ENCODE measurements at places on chromosomes 12 and 14.
A peak's percentile ranks its signal among the peaks of the same experiment; 100 is the strongest.

- no peak for DNase-seq
Measured at GRCh38 chr14:23624830-23625404, 11.2 kb upstream of the DHRS2 start.

GRCh38 chr14:62269204-62269603, 507.0 kb downstream of the SNAPC1 start:
- DNase-seq, result no peak

- no peak for DNase-seq
Measured at GRCh38 chr14:101373690-101374295, 187.5 kb upstream of the DIO3 start.

- DNase-seq, result no peak
Measured at GRCh38 chr12:68081561-68081960, 78.0 kb downstream of the IFNG start.

DNA sequence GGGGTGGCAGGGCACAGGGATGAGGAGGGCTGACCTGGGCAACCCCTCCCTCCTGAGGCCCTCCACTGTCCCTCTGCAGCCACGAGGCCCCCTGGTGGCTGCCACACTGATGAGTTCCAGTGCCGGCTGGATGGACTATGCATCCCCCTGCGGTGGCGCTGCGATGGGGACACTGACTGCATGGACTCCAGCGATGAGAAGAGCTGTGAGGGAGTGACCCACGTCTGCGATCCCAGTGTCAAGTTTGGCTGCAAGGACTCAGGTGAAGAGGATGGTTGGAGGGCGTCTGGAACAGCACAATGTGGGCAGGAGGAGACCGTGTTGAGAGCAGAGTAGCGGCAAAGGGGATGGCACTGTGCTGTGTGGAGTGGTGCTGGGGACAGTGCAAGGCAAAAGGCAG, 25.7 kb upstream of the LRP1-AS start:
- peak; percentile 63 for DNase-seq

DNA sequence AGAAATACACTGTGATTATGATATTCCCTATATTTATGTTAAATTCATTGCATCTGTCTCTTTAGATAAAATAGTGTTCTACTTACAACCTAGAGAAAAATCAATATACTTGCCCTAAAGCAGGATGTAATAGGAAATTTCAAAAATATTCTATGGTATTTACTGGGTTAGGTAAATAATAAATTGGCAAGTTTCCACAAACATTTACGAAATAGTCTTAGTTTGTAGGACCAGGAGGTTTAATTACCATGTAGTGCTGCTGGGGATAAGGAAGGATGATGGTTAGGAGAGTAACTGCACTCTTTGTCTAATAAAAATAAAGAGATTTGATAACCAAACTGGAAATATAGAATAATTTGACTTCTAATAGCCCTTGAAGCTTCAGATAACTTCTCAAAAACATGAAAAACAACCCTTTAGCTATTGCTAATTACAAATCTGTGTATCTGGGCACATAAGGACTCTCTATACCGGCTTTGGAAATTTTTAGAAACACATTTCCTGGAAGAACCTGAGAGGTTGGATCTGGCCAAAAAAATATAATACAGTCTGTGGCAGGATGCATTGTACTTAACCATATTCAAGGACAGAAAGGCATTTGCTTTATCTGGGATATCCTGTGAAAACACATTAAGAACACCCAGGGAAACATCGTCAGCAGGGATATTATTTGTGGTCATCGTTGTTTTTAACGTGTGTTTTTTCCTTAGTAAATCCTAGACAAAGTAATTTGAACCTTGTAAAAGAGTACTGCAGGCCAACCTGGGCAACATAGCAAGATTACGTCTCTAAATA, 36.7 kb upstream of the TMCC3 start:
- DNase-seq, result peak; percentile 25

DNA sequence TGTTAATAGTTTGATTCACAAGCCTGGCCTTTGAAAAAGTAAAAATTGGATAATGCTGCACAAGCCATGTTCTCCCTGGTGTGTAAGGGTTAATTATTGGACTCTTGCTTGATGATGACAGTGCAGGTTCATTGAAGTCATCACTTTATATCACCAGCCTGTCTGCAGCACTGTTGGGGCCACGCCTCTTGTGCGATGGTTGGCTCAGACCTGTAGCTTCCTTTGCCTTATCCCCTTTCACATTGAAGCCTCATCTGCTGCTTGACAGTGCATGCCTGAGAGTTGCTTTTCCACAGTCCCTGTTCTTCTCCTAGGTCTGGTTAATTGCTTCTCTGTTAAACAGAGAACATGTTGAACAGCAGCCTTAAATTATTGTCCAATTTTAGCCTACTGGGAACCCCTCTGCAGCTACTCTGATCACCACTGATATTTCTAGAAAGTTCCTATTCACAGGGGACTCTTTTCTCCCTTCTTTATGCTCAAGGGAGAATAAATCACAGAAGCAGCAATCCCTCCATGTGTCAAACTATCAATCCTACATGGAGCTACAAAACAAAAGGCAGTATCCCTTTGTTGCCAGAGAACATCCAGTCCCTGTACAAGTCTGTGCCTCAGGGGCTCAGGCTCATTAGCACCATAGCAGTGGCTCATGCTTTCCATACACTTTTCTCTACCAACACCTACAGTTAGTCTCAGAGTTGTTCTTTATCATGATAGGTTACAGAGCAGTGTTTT, 322.1 kb downstream of the RGS6 start:
- DNase-seq, result no peak

DNA sequence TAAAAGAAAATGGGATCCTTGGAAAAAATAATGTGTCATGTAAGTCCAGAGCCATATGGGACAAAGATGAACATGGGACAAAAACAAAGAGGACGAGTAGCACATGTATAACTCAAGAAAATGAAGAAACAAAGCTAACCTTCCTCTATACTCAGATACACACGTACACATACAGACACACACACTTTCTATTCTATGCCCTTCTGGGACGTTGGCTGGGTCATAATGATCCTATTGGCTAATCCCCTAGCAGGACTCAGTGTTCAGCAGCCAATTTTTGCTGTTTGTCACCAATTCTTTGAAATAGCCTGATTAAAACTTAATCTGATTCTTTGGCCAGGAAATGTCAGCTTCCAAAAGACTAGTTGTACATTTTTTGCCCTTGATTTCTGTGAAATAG, 189.4 kb upstream of the FOXG1 start:
- DNase-seq, result no peak

DNA sequence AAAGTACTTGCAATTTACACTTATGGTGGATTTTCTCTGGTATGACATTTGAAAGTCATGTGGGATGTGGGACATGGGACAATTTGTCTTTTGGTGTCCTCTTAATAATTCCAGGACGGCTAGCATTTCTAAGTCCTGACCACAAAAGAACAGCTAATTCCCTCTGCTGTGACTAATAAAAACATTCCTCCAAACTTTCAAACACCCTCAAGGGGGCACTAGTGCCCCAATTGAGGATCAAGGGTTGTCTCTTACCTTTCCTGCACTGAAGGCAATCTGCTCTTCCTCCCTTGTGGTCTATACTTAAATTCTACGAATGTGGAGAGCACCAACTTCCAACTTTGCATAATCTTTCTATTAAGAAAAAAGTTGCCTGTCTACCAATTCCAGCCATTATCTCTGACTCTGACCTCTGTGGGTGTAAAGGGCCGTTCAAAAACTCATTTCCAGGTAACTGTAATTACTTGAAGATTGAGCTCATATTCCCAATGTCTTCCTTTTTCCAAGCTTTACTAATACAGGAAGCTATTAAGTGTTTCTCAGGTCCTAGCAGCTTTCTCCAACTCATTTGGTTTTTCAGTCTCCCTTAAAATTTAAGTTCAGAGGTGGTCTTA, 210.2 kb downstream of the PTPRO start:
- peak; percentile 46 for DNase-seq

- DNase-seq, result no peak
Measured at GRCh38 chr12:38456537-38457120, 140.1 kb downstream of the ALG10B start.

GRCh38 chr12:69354556-69355187, 4.9 kb upstream of the YEATS4 start:
- no peak for DNase-seq

DNA sequence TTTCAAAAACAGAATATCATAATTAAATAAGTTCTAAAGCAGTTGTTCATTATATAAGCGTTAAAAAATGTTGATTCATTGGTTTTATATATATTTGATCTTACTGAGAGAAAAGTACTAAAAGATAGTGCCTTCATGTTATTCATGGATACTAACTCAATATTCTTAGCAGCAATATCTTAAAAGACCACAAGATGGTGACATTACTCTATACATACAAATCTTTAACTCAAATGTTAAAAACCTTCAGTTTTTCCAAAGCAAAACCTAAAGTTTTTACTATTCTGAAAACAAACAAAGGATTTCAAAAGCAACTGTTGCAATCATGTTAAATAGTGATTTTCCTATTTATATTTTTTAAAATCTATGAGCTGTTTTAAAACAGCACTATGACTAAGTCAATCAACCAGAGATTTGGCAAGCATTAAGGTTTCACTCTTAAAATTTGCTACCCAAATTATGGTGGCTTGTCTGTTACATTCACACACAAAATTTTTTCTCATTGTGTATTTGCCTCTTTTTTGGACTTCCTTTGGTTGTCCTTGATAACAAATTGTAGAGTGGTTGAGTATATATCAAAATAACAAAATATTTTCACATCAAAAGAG, 50.1 kb upstream of the RERGL start:
- peak; percentile 59 for DNase-seq

DNA sequence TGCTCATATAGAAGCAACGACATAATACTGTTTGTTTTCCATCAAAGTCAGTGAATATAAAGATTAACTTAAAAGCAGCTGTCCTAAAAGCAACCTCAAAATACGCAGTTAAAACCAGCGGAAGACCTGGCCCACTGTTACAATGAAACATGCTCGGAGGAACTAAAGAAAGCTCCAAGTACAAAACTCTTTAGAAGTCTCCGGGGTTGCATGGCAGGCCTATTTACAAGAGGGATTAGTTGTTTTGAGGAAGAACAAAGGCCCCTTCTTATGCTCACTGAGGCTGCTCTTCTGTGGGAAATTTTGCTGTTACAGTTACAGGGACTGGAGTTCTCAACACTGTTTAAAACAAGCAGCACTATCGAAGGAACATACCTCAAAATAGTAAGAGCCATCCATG, 75.9 kb upstream of the C12orf71 start:
- DNase-seq, result no peak

DNA sequence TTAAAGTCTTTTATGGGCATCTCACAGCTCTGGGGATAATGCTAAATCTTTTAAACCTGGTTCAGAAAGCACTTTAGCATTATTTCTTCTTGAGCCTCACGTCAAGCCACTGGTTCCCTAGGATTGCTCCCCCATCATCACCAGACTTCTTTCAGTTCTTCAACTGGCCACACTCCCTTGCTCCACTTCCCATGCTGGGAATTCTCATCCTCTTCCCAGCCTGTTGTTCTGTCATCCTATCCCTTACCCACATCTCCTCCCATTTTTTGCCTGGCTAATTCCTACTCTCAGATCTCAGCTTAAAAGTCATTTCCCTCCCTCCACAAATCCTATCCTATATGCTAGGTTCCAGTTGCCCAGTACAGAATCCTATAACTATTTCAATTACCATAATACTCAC, 14.4 kb downstream of the FERMT2 start:
- DNase-seq, result no peak

- DNase-seq, result peak; percentile 59
Measured at GRCh38 chr12:41521872-41522379, 333.8 kb downstream of the PDZRN4 start.

DNA sequence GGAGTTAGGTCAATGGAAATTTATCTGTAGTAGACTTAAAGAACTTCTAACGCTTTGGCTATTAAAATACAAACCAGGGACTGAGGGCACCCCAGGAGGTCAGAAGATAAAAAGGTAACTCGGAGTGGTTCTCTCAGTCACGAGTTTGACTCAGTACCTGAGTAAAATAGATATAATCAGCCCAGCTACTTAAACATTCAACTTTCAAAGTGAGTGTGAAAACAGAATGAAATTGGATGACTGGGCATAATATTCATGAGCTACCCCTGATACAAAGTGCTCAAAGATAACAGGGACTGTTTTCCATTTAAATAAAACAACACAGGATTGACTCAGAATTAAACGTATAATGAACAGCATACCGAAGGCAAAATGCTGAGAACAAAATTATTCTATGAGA, 75.0 kb downstream of the FOXN3 start:
- DNase-seq, result no peak

DNA sequence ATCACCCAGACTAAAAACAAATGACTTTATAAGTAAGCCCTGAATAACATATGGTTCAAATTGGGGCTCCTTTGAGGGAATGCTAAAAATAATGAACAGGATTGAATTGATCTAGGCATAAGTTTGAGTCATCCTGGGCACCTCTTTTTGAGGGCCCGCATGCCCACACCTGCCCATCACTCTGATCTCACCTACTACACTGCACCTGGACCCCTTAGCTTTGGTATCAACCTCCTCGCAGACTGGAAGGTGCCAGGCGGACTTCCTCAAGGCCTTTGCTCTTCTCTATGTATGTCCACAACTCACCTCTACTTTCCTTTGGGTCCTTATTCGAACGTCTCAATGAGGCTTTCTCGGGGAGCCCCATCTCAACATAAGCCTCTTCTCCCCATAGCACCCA, 17.2 kb downstream of the NTN4 start:
- no peak for DNase-seq

DNA sequence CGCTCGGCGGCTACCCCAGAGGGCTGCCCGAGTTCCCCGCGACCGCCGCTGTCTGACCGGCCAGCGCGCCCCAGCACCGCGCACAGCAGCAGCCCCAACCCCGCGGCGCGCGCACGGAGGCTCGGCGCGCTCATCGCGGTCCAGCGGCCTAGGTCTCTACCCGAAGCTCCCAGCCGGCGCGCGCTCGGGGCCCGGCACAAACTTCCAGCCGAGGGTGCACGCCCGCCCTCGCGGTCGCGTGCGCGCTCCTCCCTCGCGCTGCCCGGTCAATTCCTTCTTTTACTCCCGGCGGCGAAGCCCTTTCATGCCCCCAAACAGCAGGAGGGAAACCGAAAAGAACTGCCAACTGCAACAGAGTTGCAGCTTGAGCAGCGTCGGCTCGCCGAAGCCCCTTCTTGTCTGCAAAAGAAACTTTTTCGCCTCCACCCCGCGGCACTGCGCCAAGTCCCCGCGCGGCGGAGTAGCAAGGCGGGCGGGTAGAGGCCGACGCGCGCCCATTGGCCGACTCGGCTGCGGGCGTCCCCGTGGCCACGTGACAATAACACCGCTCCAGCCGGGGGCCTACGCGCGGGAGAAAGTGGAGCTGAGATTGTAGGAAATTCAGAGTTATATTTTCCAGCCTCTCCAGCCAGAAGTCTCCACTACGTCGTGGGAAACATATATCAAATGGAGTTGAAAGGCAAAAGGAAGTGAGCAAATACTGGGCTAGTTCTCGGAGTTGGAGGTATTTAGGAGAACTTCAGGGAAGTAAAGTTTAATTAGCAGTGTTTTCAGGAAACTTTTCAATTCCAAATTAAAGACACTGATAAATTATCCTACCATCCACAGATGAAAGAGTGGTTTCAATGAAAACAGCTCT, at the start of gene LRIG3:
TSS of gene LRIG3 (minus strand) at position 403 of the 859 bp plus-strand sequence. CDS start at position 134, 269 bp downstream.
- peak; percentile 96 for DNase-seq

All from lung microvascular endothelial cell (primary cell).